Stimulated activated CD4-positive, alpha-beta T cell treated with anti-CD3 and anti-CD28 coated beads, Interleukin-12 subunit alpha, Interleukin-12 subunit beta, amount 100 ng/mL, for 24 hours (primary cell): ENCODE measurements at places on chromosomes 1 and 21.

GRCh38 chr1:159214149-159214760, 9.6 kb downstream of the ACKR1 start:
- no peak for DNase-seq

DNA sequence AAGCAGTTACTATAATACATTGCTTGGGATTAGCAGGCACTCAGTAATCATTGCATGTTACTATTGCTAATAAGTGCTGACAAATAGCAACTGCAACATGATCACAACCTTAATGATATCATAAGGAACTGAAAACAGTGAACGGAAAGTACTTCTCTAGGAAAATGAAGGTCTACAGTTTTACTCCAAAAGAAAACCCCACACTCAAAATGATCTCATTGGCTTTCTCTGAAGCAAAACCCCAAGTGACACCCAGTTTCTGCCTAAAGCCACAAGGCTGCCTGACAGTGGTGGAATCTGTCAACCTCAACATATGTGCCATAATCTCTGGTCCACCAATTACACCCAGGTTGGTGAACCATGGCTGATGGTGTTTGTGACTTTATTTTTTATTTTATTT, 137.6 kb downstream of the PTGER3 start:
- DNase-seq, result no peak

DNA sequence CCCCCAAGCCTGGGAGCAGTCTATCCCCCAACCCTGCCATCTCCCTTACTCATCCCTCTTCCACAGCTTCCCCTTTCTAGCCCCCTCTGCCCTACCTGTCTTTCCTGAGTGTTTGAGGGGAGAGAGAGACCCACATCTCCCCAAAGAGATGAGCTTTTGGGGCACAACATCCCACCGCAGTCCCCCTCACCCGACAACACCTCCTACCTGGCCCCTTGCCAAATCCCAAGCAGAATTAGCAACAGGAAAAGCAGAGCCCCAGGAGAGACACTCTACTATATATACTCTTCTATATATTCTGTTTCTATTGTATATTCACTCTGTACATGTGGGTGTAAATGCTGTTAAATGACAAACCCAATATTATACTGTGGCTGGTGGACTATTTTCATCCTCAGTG, 9.9 kb upstream of the KCNC4 start:
- DNase-seq, result no peak

DNA sequence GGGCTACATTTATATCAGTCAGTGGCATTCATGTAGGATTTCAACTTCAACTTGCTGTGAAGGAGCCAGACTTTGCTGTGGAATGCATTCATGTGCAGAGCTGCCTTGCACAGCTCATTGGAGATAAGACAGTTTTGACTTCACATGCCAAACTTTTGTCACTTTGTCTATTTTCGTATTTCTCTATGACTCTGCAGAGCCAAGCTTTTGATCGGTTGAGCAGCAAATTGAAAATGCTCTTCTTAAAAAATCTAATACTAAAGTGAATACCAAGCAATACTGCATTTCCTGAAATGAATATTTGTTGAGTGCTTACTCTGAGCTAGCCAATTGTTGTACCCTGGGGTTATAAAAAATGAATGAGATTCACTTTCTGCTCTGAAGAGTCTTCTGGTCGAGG, 388.7 kb downstream of the ST6GALNAC3 start:
- DNase-seq, result no peak

DNA sequence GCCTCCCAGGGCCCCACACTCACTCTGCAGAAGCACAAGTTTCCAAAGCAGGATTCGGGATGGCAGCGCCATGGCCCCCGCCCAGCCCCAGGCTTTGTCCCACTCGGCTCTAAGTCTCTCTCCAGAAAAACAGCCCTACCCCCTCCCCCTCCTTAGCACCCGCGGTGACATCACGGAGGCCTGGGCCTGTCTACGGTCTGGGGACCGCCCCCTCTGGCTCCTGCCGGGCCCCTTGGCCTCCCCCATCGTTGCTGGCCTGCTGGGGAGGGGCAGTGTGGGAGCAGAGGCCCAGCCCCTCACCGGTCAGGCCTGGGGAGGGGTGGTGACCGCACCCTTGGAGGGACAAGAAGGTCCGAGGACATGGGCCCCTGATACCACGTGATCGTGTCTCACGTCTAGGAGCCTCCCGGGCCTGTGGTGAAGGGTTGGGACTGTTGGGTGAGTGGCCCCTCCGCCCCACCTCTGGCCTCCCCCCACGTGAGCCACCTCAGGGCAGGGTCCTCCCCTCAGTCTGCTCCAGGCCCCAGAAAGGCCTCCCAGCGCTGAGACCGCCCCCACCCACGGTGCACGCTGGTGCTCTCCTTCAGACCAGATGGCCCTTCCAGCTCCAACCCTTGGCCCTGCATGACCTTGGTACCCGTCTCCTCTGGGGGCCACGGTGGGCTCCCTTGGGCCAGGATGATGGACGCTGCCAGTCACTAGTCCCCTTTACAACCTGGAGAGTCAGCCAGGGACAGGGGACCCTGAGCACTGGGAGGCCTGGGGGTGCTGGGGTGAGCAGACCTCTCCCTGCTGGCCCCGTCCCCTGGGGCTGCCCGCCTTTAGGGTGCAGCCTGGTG, at the start of gene MXRA8:
Gene MXRA8 (minus strand): TSS at position 123 of the 839 bp plus-strand sequence. CDS start 51 bp downstream, at position 72.
- no peak for DNase-seq

DNA sequence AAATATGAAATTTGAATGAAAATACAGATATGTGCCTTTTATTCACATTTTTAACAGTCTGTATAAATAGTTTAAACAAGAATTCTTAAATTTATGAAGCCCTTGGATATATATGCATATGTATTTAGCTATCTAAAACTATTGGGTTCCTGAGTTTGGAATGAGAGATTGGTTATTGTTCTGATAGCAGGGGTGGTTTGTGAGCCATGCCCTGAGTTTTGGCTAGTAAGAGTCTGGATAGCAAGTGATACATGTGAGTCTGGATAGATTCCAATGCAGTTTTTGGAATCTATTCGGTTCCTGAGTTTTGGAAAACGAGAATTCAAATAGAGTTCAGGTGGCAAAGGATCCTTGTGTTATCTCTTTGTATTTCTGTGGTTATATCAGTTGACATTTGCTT, 2.8 kb downstream of the MAN1A2 start:
- DNase-seq, result no peak

DNA sequence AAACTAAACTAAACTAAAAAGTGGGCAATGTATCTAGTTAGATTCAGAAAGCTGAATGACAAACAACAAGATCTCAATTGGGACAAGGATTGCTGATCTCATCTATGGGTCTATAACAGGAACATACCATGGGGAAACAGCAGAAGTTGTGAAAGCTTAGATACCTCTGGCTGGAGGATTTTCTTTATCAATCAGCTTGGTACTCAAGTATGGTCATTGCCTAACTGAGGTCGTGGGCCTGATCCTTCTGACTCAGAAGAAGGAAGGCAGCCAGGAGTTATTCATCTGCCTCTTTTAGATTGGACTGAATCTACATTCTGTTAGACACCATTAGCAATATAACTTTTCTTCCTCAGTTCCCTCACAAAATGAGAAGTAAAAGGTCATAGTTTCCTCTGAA, 39.7 kb downstream of the DNTTIP2 start:
- DNase-seq, result no peak

GRCh38 chr1:197838836-197839235, 63.6 kb upstream of the DENND1B start:
- no peak for DNase-seq

GRCh38 chr1:202201266-202201665, 7.7 kb downstream of the LGR6 start:
- DNase-seq, result no peak

DNA sequence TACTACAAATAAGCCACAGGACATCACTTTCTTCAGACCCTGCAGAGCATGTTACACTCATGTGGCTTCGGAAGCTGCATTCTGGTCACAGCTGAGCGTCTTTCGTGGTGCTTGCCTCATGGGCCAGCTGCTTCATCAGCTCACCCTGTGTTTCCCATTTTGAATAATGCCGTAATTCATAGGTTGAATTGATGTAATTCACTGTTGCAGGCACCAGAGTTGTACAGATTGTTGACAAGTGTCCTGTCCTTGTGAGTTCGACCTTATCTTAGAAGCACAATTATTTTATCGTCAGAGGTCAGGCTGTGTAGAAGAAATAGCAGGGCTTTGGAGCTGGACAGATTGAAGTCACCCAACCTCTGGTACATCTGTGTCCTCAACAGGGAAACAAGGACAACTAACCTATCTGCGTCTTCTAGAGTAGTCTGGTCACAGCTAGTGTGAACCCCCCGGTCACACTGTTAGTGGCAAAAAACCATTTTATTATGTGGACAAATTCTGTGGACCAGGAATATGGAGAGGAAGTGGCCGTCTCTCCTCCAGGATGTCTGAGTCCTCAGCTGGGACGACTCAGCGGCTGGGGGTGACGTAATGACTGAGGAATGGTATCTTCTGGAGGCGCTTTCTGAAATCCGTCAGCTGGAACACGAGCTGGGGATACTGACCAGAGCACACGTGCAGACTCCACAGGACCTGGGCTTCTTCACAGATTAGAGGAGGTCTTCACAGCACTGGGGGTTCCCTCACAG, 17.8 kb downstream of the PKNOX1 start:
- DNase-seq, result no peak
